Posterior vena cava (tissue), 2 donors: ENCODE measurements at places on chromosomes 12 and 14. TPM values are rescaled to one million over a fixed set of nuclear protein-coding genes. Genes with fewer than 3 reads are reported as not detected.

GRCh38 chr14:80271389-80271788, 60.1 kb upstream of the DIO2 start:
- no peak for DNase-seq

Gene TEX22
- 0.71 TPM for total RNA-seq

DNA sequence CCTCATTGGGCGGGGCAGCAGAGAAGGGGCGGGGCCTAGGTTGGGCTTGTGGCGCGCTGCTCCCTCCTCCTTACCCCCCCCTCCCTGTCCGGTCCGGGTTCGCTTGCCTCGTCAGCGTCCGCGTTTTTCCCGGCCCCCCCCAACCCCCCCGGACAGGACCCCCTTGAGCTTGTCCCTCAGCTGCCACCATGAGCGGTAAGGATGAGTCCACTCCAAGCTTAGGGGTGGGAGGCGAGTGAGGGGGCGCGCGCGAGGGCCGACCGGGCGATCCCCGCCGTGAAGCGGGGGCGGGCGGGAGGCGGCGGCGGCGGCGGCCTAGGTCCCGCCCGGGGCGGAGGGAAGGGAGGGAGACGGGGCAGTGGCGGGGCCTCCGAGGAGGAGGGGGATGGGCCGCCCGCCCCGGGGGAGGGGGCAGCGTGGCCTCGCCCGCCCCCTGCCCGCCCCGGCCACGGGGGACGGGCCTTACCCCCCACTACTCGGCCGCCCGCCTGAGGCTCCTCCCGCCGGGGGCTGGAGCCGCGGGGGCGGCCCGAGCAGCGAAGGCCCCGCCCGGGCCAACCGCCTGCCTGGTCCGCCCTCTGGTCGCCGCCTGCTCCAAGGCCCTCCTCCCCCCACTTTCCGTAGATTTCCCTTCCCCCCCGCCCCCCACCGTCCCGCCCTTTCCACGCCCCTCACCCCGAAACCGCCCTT, at the start of gene SP1:
Gene SP1 (plus strand): TSS at position 73 of the 690 bp plus-strand sequence. CDS start 116 bp downstream, at position 189.
- DNase-seq: peak; percentile 97

GRCh38 chr12:132610866-132611602, 652 bp upstream of the LRCOL1 start:
- DNase-seq: no peak

DNA sequence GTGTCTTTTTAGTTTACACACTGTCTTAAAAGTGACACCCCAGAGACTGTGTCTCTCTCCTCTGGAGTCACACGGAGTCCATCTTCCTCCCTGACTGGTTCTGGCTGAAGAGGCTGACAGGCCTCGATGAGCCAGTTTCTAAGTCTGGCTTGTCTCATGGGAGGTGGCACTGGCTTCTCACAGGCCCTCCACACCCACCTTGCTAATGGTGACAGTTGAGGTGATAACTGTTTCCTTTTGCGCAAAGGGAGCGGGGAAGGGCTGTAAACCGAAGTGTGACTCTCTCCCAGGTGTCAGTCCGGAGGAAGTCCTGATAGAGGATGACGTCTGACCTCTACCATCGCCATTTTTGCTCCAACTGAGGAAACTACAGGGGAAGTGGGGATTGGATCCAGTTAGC, 30.2 kb downstream of the KCTD10 start:
- no peak for DNase-seq

DNA sequence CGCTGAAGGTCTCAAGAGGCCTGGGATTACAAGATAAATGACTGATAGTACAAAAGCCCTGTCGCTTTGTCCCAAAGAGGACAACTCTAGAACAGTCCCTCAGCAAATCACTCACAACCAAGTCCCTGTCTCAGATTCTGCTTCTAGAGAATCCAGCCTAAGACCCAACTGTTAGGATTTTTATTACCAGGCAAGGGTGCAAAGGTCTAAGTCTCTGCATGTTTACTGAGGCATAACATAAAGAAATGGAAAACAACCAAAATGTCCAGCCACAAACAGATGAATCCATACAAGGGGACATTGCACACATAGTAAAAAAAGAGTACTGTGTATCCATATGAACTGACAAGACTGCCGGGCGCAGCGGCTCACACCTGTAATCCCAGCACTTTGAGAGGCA, 104.1 kb downstream of the FOXN3 start:
- no peak for DNase-seq

Gene LAG3
- 1.2 TPM for total RNA-seq

DNA sequence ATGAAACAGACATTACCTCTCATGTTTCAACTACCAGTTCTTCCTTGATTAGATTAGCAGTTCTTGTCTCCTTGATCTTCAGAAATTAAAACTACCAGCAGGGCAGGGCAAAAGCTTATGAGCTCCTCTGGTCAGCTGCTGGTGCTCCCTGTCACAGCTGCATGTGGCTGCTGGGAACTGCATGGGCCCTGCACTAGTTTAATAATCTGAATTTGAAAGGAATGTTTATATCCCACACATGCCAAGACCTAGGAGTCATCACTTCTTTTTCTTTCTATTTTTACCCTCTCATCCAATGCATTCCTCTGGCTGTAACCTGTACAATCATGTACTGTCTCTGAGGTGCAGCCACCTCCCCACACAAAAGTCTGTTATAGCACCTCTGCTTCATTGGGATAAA, 73.9 kb downstream of the ARMH4 start:
- no peak for DNase-seq

GRCh38 chr14:98293576-98293975, 978.4 kb downstream of the BCL11B start:
- DNase-seq: no peak

- DNase-seq: no peak
These were observed 19.7 kb downstream of the VDR start for GRCh38 chr12:47885012-47885501.

Gene DLGAP5
- total RNA-seq: 0.69 TPM

GRCh38 chr12:108547686-108548085, 13.3 kb downstream of the SART3 start:
- no peak for DNase-seq

DNA sequence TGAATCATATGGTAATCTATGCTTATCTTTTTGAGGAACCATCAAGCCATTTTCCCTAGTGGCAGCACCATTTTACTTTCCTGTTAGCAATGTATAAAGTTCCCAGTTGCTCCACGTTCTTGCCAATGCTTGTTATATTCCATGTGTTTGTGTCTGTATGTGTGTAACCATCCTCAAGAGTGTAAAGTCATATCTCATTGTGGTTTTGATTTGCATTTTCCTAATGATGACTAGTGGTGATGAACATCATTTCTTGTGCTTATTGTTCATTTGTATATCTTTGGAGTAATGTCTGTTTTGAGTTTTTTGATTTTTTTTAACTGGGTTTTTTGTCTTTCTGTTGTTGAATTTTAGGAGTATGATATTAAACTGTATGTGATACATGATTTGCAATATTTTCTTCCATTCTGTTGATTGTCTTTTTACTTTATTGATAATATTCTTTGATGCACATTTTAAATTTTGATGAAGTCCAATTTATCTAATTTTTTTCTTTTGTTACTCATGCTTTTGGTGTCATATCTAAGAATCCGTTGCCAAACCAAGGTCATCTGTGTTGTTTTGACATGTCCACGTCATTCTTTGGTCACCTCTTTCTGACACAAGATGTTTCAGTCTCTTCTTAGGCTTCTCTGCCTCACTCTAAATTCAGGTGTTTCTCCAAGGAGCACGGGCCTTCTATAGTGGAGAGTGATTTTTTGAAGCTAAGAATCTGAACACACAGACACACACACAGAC, 36.1 kb downstream of the PPHLN1 start:
- DNase-seq: no peak

GRCh38 chr12:56103823-56104108, 593 bp upstream of the PA2G4 start:
- DNase-seq: no peak

Gene CIROP
- total RNA-seq: not detected

- no peak for DNase-seq
These were observed 72.6 kb upstream of the CAPRIN2 start for GRCh38 chr12:30827101-30828066.

- no peak for DNase-seq
These were observed 7.0 kb upstream of the UBC start for GRCh38 chr12:124921200-124922031.

Gene ARPC3
- 176 TPM for total RNA-seq

Gene KERA
- not detected for total RNA-seq

DNA sequence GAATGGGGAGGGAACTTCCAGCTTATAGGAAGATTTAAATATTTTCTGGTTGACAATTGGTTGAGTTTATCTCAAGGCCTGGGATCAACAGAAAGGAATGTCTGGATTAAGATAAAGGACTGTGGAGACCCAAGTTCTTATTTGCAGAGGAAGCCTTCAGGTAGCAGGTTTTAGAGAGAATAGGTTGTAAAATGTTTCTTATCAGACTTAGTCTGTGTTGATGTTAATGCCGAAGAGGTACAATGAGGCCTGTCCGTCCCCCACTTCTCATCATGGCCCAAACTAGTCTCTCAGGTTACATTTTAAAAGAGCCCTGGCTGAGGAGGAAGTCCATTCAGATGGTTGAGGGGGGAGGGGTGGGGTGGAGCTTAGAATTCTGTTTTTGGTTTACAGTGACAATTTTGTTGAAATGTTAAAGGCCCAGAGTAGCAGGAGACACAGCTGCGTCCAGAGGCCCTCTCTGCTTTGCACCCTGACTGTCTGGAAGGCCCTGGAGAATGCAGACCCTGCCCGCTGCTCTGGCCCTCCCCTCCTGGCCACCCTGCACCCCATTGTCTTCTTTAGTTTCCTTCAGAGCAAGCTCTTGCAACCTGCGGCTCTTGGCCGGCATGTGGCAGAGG, 672.5 kb upstream of the TMEM132C start:
- no peak for DNase-seq

- DNase-seq: no peak
These were observed 66.8 kb upstream of the RFLNA start for GRCh38 chr12:124227951-124228711.

GRCh38 chr12:31440134-31440533, 114.2 kb upstream of the SINHCAF start:
- DNase-seq: no peak

GRCh38 chr14:22814941-22815713, at the start of gene SLC7A7:
Gene SLC7A7 (minus strand): TSS chr14:22815435. CDS start chr14:22813398, 2,037 bp downstream.
- DNase-seq: no peak

- peak; percentile 57 for DNase-seq
These were observed 175.5 kb downstream of the AACS start for GRCh38 chr12:125240717-125241116.

- no peak for DNase-seq
These were observed 16.6 kb downstream of the SIVA1 start for GRCh38 chr14:104769324-104770071.

DNA sequence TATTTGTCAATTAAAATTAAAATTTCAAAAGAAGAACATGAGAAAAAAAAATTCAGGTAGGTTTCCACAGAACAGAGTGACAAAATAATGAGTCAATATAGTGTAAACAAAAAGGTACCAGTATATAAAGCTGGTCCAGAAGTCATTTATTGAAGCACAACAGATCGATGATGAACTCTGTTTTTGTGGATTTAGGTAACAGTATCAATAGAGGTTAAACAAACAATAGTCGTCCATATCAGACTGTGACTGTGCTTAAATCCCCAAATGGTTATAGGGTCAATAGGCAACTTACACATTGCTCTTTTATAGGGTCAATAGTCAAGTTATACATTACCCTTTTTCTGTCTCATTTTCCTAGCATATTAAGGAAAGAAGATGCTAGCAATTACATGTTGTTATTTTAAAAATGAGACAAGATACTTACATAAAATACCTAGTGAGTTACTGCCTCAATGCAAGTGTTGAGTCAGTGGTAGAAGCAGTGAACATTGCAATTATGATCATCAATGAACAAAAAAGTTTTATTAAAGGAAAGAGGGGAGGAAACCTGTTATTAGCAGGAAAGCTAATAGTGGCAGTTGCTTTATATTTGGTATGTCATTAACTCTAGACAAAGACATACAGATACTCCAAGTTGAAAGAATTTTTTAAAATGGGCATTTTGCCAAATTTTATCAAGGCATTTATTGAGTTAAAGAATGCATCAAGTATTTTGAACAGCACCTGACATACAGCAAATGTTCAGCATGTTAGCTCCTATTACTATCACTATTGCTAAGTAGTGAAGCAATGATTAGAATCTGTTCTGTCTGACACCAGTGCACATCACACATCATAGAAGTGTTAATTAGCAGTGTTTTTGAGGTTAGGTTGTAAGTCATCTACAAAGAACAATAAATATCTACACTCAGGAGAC, 102.9 kb downstream of the CCER1 start:
- DNase-seq: no peak

DNA sequence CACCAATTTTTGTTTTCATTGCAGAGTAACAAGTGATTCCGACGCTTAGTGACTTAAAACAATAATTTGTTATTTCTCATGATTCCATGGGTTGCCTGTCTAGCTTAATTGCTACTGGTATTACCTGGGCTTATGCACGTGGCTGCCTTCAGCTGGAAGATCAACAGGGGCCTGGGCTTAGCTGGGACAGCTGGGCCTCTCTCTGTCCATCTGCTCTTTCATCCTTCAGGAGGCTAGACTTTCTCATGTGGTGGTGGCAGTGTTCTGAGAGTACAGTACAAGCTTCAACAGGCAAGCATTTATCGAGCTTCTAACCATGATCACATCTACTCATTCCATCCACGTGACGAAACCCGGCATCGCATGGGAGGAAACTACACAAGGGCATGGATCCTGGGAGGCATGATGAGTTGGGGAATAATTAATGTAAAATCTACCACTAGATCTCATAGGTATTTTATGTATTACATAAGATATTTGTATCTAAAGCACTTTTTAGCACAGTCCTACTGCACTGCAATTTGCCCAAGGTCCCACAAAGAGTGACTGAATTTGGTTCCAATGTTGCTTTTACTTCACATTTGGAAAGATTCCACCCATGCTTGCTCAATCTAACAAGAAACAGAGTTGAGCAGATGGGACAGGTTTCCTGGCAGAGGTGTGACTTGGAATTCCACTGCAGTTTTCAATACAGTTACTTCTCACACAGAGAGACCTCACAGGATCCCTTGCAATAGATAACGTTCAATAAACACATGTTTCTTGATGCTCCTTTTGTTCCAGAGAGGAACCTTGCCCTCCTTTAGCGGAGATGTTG, 153.1 kb upstream of the FRMD6 start:
- no peak for DNase-seq

Gene BATF
- 2.0 TPM for total RNA-seq

- DNase-seq: no peak
These were observed 149.7 kb upstream of the ARHGAP5 start for GRCh38 chr14:31927348-31927832.

- no peak for DNase-seq
These were observed 107.0 kb downstream of the ETV6 start for GRCh38 chr12:11756523-11756922.

DNA sequence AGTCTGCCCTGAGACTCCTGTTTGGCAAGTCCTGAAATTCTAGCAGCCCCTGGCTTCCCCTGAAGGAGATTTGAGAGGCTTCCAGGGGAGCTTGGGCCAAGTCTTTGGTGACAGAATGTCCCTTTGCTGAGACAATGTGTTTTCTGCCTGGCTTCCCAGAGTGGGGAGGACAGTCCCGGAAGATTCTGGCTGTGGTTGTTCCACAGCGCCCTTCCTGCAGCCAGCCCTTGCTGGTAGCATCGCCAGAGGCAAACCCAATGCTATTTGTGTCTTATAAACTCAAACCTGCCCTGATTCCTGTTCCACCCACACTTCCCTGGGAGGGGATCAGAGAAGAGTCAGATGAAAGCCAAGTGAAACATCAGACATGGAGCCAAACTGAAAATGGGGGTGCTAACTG, 56.4 kb upstream of the OAS1 start:
- no peak for DNase-seq
